ENCODE measurements at places on chromosomes 3 and 15.
A peak's percentile ranks its signal among the peaks of the same experiment; 100 is the strongest.

DNA sequence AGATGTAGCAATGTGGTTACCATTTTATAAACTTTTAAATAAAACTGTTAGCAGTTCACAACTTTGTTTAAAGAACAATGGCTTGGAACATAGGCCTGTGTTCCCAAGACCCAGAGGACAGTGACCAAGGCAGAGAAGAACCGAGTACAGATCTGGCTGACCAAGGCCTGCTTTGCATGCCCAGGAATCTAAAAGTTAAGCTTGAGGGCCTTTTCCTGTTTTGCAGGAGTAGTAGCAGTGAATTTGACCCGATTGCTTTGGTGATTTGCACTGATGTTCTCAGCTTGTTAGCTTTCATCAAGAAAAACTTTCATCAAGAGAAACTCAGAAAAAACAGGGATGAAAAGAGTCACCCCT lies 9.9 kb downstream of the FILIP1L start:
- DNase-seq = no peak

DNA sequence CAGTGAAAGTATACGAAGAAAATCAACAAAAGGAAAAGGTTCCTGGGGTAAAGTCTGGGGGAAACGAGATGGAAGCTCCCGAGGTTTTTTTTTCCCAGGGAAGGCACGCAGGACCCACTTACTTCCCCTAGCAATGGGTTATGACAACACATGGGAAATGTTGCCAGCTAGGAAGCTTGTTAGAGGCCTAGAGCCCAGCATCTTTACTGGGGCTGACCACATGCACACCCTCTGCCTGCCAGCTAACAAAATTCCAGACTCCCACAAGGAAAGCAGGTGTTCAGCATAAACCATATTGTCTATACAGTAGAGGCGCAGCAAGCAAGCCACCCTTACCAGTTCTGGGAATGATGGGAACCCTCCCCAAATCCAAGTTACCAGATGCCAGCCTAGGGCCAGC lies 258.8 kb upstream of the NR2E3 start:
- DNase-seq = no peak

DNA sequence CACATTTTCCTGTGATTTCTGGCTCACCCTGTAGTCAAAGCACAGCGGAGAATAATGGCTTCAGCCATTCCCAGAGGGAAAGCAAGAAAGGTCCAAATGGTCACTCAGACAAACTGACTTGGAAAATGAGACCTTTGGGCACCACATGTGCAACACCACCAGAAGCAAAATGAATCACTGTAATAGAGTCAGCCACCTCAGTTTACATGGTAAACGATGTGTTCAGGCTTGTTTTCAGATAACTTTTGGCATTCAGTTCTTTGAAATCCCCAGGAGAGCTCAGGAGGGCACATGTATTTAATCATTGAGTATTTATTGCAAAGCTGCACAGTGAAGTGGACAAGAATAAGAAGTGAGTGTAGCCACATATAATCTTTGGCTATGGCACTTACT lies 38.4 kb upstream of the ALCAM start:
- DNase-seq = no peak

DNA sequence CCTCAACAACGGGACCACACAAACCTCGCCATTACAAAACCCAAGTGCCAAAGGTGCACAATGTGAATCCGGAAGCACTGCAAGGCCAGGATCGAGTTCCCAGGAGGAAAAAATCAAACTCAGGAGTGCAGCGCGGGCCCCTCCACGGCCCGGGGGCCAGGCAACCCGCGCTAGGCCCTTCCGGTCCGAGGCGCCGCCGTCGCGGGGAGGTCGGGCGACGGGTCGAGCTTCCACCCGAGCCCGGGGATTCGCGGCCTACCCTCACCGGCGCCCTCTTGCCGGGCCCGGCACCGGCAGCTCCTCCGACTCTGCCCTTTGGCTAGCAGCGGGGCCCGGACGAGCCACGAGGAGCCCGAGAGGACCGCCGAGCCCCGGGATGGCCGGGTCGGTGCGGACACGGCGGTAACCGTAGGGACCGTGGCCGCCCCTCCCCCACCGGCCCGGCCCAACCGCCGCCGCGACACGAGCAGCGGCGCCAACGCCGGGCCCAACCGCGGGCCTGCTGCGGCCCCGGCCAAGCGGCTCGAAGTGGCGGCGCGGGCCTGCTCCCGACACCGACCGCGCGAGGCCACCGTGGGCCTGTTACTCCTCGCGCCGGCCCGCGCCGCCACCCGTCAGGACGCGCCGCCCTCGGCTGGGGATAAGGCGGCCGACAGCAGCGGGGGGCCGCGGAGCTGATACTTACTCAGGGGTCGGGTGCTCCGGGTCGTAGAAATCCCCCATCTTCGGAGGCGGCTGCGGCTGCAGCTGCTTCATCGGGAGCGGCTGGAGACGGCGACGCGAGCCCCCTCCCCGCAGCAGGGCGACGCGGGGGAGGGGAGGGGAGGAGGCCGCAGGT lies 525 bp downstream of the SETD2 start:
- DNase-seq = no peak

- no peak for DNase-seq
These were observed 141.6 kb upstream of the IGF1R start for GRCh38 chr15:98506711-98507110.

DNA sequence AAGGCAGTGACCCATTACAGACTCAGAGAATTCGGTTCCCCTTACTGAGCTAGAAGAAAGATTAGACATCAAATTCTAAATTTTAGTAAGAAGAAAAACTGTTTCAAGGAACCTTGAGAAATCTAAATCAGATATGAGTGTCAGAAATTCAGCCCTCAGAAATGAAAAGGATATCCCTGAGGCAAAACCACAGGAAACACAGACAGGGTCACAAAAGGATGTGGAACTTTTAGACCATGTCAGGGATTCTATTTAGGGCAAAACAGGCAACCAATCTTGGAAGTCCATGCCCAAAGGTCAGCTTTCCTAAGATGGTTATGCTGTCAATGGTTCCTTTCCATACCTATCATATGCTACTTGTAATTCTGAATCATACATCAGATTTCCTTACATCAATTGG lies 31.6 kb downstream of the SHOX2 start:
- no peak for DNase-seq

GRCh38 chr15:86362555-86362954 lies 282.9 kb downstream of the AGBL1 start:
- DNase-seq = no peak

DNA sequence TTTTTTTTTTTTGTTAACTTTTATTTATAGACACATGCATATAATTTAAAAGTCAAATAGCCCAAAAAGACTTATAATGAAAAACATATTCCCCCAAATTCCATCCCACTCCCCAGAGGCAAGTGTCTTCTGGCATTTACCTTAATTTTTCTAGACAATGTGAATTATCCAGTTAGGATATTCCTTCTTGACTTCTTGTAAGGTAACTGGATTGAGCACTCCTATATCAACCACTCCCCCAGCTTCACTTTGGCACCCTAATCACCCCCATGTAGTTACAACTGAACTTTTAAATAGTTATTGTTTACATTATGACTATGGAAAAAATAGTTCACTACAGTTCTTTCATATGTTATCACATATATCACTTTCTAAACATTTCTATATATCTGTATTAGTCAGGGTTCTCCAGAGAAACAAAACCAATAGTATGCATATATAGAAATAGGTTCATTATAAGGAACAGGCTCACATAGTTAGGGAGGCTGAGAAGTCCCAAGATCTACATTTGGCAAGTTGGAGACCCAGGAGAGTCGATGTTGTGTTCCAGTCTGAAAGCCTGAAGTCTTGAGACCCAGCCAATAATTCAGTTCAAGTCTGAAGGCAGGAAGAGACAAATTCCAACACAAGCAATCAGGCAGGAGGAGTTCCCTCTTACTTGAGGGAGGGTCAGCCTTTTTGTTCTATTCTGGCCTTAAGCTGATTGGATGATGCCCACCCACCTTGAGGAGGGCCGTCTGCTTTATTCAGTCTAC lies 175.8 kb downstream of the THSD4 start:
- no peak for DNase-seq

- DNase-seq = no peak
These were observed 47.9 kb upstream of the TRAK1 start for GRCh38 chr3:42043099-42043813.

- no peak for DNase-seq
These were observed 27.3 kb downstream of the NEO1 start for GRCh38 chr15:73079565-73079964.

- DNase-seq = no peak
These were observed 39.6 kb upstream of the GPR149 start for GRCh38 chr3:154469585-154469984.

- no peak for DNase-seq
These were observed 48.5 kb downstream of the ZDHHC19 start for GRCh38 chr3:196162679-196163078.

GRCh38 chr15:73940061-73940981 lies 14.1 kb downstream of the LOXL1 start:
- no peak for DNase-seq

DNA sequence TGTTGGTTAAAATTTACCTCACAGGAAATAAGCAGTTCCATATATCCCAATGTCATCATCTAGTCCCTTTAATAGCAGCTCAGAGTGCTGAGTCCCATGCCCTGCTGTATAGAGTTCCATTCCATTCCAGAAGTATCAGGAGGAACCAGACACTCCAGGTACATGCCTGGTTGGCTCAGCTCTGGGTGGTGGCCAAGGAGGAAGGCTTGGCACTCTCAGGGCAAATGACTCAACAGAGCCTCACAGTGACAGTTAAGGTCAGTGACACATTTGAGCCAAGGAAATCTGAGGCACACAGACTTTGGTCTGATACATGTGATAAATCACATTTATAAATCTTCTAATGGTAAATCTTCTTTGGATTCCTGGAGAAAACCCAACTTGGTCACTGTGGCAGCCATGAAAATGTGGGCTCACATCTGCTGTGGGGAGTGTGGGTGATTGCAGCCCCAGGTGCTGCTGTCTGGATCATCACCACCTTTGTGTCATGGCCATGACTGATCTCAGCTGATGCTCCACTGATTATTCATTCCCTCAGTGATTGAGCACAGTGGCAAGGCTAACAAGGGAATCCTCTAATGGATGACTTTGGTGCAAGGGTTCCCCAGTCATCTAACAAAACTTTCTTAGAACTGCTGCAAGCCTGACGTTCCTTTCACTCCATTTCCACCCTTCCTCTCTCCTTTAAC lies 9.3 kb downstream of the HHLA2 start:
- no peak for DNase-seq

- no peak for DNase-seq
These were observed 230.5 kb upstream of the PROK2 start for GRCh38 chr3:72015463-72015862.

GRCh38 chr3:179272385-179272784 lies 21.5 kb upstream of the KCNMB3 start:
- DNase-seq = no peak

DNA sequence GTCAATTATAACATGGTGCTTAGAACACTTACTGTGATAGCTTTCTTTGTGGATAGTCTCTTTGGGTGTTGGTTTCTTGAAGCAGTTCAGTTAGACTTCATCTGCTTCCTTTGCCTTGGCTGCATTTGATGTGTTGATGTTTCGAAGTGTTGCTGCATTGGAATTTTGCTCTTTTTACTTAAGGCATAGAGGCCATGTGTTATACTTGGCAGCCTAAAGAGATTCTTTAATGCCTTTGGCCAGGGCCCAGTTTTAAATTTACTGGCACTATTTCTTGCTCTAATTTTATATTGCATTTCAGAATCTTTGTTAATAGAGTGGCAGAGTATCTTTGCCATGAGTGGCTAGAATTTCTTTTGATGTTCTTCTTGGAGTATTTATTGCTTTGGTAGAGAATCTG lies 21.2 kb downstream of the NR1D2 start:
- DNase-seq = peak; percentile 83

DNA sequence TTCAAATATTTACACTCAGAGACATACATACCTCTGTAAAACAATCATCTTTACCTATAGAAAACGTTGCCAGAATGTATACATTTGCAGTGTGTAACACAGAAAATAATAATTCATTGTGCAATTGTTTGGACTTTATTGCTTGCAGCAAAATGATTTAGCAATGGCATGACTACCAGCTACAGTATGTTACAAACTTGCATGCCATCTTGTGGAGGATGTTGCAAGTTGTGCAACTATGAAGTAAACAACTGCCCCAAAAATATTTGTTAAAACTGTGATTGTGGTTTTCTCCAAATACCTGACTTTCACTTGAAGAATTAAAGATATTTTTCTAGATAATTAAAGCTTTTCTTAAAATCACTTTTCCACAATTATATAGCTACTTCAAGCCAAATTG lies 27.1 kb upstream of the C3orf49 start:
- DNase-seq = peak; percentile 54

DNA sequence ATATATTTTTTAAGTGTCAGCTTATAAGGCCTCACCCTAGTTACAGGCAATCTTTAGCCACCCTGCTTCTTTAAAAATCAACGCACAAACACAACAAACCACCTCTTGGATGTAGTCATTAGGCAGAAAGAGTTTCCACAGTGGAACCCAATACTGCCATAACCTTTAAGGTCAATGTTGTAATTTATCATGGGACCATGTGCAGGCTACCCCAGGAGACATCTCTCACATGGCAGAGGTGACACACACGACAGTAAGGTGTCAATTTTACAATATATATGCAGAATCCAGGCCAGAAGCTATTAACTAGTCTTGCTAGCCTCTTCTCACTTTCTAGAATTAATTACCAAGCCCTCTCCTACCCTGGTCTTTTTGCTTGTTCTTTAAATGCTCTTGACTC lies 336.5 kb downstream of the MAGI1 start:
- no peak for DNase-seq

GRCh38 chr3:9976721-9977709 lies 9.6 kb downstream of the EMC3 start:
- peak; percentile 87 for DNase-seq

DNA sequence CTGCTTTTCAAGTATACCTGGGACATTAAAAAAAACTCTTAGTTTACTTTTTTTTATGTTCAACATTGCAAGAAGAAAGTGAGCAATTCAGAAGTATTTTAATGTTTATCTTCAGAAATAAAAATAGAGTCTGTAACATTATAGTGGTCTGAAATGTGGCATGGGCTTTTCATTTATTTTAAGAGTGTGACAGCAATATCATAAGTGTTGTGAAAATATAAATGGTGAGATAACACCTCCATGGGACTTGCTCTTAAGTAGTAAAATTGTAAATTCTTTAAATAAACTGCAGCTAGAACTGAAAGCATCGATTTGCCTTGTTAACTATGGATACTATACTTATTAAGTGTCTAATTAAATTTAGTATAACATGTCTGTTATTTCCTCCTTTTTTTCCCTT lies 48.8 kb upstream of the ZCWPW2 start:
- DNase-seq = no peak

- DNase-seq = no peak
These were observed 30.8 kb downstream of the CORO2B start for GRCh38 chr15:68609629-68610028.

DNA sequence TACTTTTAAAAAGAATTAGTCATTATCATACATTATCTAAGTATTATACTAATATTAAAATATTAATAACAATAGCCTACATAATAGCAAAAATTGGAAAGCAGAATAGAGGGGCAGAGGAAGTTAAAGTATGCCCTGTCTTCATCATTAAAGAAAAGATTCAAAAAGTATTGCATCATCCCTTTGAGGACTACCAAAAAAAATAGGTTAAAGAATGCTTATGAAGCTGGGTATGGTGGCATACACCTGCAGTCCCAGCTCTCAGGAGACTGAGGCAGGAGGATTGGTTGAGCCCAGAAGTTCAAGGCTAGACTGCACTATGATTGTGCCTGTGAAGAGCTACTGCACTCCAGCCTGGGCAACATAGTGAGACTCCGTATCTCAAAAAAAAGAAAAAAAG lies 207.7 kb downstream of the STT3B start:
- DNase-seq = no peak

Measured in fibroblast of skin of left quadriceps (primary cell).